Right atrium auricular region (tissue), 2 donors: ENCODE measurements at places on chromosomes 13 and 19.
A peak's percentile ranks its signal among the peaks of the same experiment; 100 is the strongest.

DNA sequence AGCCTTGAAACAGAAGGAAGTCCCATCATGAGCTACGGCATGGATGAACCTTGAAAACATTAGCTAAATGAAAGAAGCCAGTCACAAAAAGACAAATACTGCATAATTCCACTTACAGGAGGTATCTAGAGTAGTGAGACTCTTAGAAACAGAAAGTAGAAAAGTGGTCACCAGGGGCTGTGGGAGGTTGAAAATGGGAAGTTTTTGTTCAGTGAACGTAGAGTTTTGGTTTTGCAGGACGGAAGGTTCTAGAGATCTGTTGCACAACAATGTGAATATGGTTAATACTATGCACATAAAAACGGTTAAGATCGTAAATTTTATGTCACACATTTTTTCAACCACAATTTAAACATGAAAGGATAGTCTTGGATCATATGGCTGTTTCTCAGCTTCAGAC, 11.9 kb upstream of the SLC10A2 start:
- no peak overlapping the region for H3K4me3 ChIP-seq
- no peaks in the 10 kb centered on the region for H3K27me3 ChIP-seq
- no peaks in the 10 kb centered on the region for H3K36me3 ChIP-seq
- DNase-seq: no peak

GRCh38 chr19:5281588-5281987, 59.0 kb downstream of the PTPRS start:
- H3K4me1 ChIP-seq: peaks cover 26% of the 10 kb centered on the region
- H3K4me3 ChIP-seq: no peak overlapping the region
- peaks cover 23% of the 10 kb centered on the region for H3K36me3 ChIP-seq
- peak; percentile 92 for DNase-seq
- no peaks in the 10 kb centered on the region for H3K27me3 ChIP-seq
- H3K27ac ChIP-seq: peak overlapping the region; percentile 53

DNA sequence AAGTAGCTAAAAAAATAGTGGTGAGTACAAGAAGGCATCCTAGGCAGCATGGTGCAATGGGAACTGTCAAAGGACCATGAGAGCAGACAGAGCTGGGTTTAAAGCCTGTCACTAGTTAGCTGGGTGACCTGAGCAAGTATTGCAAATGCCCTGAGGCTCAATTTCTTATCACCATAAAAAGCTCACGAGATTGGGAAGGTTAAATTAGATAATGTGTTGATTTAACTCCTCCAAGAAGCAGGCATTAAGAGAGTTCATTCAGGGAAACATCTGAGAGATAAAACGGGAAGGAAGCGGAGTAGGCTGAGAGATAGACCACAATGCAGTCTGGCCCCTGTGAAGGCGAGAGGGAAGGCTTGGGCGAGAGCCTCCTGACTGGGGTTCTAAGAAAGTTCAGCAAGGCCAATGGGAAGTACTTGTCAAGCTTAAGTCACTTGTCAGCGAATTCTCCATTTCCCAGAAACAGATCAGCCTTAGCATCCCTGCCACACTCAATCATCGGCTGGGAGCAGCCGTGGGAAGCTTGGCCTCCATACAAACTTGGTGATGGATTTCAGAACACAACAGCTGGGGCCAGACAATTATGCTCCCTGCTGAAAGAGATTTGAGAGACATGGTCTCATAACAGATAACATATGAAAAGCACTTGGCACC, 105.5 kb downstream of the POU4F1 start:
- H3K4me1 ChIP-seq: no peaks in the 10 kb centered on the region
- no peak overlapping the region for H3K27ac ChIP-seq
- no peaks in the 10 kb centered on the region for H3K27me3 ChIP-seq
- no peaks in the 10 kb centered on the region for H3K36me3 ChIP-seq
- DNase-seq: no peak

GRCh38 chr19:28170066-28170465, 1042.9 kb downstream of the UQCRFS1 start:
- no peak overlapping the region for H3K27ac ChIP-seq
- no peak overlapping the region for H3K4me3 ChIP-seq
- DNase-seq: no peak
- H3K4me1 ChIP-seq: no peaks in the 10 kb centered on the region
- no peaks in the 10 kb centered on the region for H3K27me3 ChIP-seq
- no peaks in the 10 kb centered on the region for H3K36me3 ChIP-seq
